Spinal cord (tissue), 10 donors: ENCODE measurements at places on chromosomes 6 and 20. TPM values are rescaled to one million over a fixed set of nuclear protein-coding genes. Genes with fewer than 3 reads are reported as not detected.

DDO gene
- 0.79 TPM for total RNA-seq

- no peaks in the 10 kb centered on the region for H3K4me1 ChIP-seq
- H3K4me3 ChIP-seq: no peak overlapping the region
- peaks cover 80% of the 10 kb centered on the region for H3K36me3 ChIP-seq
Measured at GRCh38 chr20:35716330-35716729, 17.1 kb downstream of the ROMO1 start.

DNA sequence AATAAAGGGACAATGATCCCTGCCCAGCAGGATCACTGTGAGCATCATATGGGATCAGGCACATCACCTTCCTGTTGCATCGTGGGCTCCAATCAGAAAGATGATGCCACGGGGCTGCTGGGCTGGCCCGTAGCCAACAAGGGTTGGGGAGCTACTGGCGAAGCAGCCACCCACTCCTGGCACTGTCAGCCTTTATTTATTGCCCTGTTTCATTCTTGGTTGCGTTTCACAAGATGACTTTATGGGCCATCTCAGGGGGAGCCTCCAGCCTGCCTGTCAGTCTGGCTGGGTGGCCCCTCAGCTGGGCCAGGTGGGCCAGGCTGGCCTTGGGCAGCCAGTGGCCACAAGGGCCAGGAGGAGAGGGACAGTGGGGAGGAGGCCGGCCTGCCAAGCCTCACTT lies 17.3 kb downstream of the VSTM2L start:
- H3K27me3 ChIP-seq: peaks cover 2% of the 10 kb centered on the region
- H3K27ac ChIP-seq: no peak overlapping the region
- no peak for DNase-seq
- peaks cover 5% of the 10 kb centered on the region for H3K36me3 ChIP-seq
- no peak overlapping the region for H3K4me3 ChIP-seq

- H3K27me3 ChIP-seq: no peaks in the 10 kb centered on the region
- no peaks in the 10 kb centered on the region for H3K36me3 ChIP-seq
- H3K4me3 ChIP-seq: no peak overlapping the region
- DNase-seq: no peak
Measured at GRCh38 chr6:108622641-108623298, 62.1 kb downstream of the FOXO3 start.

- no peaks in the 10 kb centered on the region for H3K27me3 ChIP-seq
- no peak overlapping the region for H3K27ac ChIP-seq
- H3K4me3 ChIP-seq: no peak overlapping the region
- no peaks in the 10 kb centered on the region for H3K4me1 ChIP-seq
- no peaks in the 10 kb centered on the region for H3K36me3 ChIP-seq
Measured at GRCh38 chr6:142011156-142011555, 121.6 kb upstream of the GJE1 start.

DNA sequence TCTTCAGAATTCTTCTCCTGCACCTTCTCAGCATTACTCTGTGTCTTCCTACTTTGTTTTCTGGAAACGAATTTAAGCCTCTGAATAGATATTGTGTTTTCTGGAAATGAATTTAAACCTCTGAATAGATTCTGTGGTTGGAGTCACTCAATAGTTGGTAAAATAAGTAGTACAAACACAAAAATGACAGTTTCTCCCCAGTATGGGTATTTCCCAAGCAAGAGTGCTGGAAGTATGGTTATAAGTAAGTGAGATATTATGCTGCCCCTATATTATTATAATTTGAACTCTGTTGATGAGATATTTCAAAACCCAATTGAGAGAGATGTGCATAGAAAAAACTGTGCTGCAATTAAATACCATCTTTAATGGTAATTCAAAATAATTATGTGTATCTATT lies 94.9 kb downstream of the TINAG start:
- H3K4me3 ChIP-seq: no peak overlapping the region
- H3K4me1 ChIP-seq: no peaks in the 10 kb centered on the region
- no peaks in the 10 kb centered on the region for H3K36me3 ChIP-seq
- no peak overlapping the region for H3K27ac ChIP-seq
- no peak for DNase-seq

GRCh38 chr20:62050166-62051120 lies 15.2 kb downstream of the TAF4 start:
- H3K27ac ChIP-seq: no peak overlapping the region
- no peaks in the 10 kb centered on the region for H3K27me3 ChIP-seq
- no peak overlapping the region for H3K4me3 ChIP-seq
- DNase-seq: no peak

DNA sequence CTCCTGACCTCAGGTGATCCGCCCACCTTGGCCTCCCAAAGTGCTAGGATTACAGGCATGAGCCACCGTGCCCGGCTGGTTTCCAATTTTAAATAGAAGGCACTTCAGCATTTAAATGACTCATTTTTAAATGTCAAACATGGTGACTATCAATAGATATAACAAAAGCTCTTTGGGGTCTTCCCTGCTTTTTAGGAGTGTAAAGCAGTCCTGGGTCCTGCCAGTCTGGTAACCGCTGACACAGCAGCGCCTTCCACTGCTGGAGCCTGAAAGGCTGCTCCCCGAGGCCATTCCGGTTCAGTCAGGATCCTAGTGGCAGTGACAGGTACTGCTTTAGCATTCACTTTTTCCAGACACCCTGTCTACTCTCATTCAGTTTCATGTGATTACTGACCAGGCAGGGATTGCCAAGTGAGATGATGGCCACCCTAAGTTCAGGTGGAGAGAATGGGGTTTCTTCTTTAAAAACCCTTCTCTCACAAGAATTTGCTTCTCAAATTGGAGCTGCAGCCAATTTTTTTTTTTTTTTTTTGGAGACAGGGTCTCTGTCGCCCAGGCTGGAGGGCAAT lies 5.1 kb downstream of the DIDO1 start:
- no peak overlapping the region for H3K27ac ChIP-seq
- H3K4me3 ChIP-seq: no peak overlapping the region
- H3K36me3 ChIP-seq: peaks cover 4% of the 10 kb centered on the region

- H3K36me3 ChIP-seq: no peaks in the 10 kb centered on the region
- H3K27me3 ChIP-seq: no peaks in the 10 kb centered on the region
- H3K27ac ChIP-seq: no peak overlapping the region
- no peak overlapping the region for H3K4me3 ChIP-seq
Measured at GRCh38 chr20:12241065-12241464, 323.4 kb downstream of the BTBD3 start.

- no peaks in the 10 kb centered on the region for H3K36me3 ChIP-seq
- no peaks in the 10 kb centered on the region for H3K4me1 ChIP-seq
- H3K4me3 ChIP-seq: no peak overlapping the region
Measured at GRCh38 chr20:15005300-15005986, 668.0 kb upstream of the FLRT3 start.

GRCh38 chr6:162899148-162899547 lies 171.4 kb downstream of the PACRG start:
- no peaks in the 10 kb centered on the region for H3K36me3 ChIP-seq
- H3K4me1 ChIP-seq: no peaks in the 10 kb centered on the region
- no peaks in the 10 kb centered on the region for H3K27me3 ChIP-seq
- DNase-seq: no peak
- H3K4me3 ChIP-seq: no peak overlapping the region

DNA sequence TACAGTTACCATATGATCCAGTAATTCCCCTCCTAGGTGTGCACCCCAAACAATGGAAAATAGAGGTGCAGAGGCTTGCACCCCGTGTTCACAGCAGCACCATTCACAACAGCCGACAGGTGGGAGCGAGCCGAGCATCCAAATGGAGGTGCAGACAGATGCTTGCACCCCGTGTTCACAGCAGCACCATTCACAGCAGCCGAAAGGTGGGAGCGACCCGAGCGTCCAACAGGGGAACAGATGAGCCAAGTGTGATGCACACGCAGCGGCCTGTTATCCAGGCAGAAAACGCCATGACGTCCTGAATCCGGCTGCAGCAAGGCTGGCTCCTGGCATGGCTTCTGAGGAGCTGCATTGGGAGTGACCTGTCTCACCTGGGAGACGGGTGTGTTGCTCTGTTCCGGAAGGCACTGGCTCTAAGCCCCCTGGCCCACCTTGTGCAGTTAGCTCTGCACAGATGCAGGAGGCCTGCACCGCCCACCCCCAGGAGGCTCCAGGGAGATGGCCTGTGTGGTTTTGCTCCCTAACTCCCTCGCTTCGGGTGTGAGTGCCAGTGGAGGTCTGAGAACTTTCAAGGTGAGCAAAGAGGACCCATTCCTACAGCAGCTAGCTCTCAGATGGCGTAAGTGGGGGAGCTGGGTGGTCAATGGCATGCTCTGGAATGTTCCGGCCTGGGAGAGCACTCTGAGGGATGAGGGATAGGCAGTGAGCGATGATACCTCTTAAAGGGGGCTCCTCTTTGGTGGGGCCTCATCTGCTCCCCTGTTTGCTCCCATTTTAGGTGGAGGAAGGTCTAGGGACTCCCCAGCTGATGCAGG lies 47.8 kb upstream of the FRMD1 start:
- H3K4me1 ChIP-seq: peaks cover 9% of the 10 kb centered on the region
- H3K4me3 ChIP-seq: no peak overlapping the region
- H3K36me3 ChIP-seq: peaks cover 4% of the 10 kb centered on the region
- no peak for DNase-seq

SLC17A1 gene
- total RNA-seq: not detected

DNA sequence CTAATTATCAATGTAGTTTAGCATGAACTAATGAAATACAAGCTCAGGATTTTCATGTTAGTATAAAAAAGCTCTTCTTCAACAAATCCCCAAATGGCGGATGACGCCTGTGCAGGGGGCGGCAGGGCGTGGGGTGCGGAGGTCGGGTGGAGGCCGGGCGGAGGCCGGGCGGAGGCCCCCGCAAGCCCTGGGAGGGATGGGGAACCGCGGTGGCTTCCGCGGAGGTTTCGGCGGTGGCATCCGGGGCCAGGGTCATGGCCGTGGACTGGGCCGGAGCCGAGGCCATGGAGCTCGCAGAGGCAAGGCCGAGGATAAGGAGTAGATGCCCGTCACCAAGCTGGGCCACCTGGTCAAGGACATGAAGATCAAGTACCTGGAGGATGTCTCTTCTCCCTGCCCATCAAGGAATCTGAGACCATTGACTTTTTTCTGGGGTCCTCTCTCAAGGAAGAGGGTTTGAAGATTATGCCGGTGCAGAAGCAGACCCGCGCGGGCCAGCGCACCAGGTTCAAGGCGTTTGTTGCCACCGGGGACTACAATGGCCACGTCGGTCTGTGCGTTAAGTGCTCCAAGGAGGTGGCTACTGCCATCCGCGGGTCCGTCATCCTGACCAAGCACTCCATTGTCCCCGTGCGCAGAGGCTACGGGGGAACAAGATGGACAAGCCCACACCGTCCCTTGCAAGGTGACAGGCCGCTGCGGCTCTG lies 10.4 kb upstream of the EIF2S2 start:
- no peaks in the 10 kb centered on the region for H3K27me3 ChIP-seq
- H3K27ac ChIP-seq: no peak overlapping the region
- H3K4me1 ChIP-seq: no peaks in the 10 kb centered on the region
- H3K4me3 ChIP-seq: no peak overlapping the region
- H3K36me3 ChIP-seq: no peaks in the 10 kb centered on the region

CST2 gene
- not detected for total RNA-seq

FGD2 gene
- total RNA-seq: 6.7 TPM

GPSM3 gene
- total RNA-seq: 4.6 TPM

DNA sequence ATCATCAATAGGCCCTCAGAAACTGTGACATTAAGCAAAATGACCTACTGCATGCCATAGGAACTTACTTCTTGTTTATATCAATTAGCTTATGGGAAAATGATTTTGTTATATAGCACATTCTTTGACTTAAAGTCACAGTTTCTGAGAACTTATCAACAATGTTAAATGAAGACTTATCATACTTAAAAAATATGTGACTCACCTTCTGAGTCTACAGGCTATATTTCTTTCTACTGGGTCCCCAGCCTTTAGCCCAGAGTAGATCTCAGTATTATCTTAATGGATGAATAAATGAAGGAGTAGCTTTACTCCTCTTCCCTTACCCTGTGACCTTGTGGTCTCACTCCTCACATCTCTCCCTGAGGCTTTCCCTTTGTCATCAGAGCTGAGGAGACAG lies 180.2 kb downstream of the MAFB start:
- H3K4me3 ChIP-seq: no peak overlapping the region
- H3K27ac ChIP-seq: no peak overlapping the region

HSD17B8 gene
- 7.8 TPM for total RNA-seq

MEI4 gene
- 1.6 TPM for total RNA-seq

GRCh38 chr6:138063726-138064125 lies 43.5 kb downstream of the PERP start:
- H3K36me3 ChIP-seq: no peaks in the 10 kb centered on the region
- H3K4me1 ChIP-seq: no peaks in the 10 kb centered on the region
- H3K27ac ChIP-seq: no peak overlapping the region
- DNase-seq: no peak
- H3K4me3 ChIP-seq: no peak overlapping the region
- no peaks in the 10 kb centered on the region for H3K27me3 ChIP-seq

- no peak overlapping the region for H3K27ac ChIP-seq
- H3K36me3 ChIP-seq: no peaks in the 10 kb centered on the region
- H3K4me3 ChIP-seq: no peak overlapping the region
- DNase-seq: no peak
- no peaks in the 10 kb centered on the region for H3K4me1 ChIP-seq
Measured at GRCh38 chr6:45822246-45822812, 193.3 kb downstream of the CLIC5 start.

MBOAT1 gene
- total RNA-seq: 18.5 TPM

GRCh38 chr6:2244261-2245102 lies 923 bp downstream of the GMDS start:
- H3K36me3 ChIP-seq: no peaks in the 10 kb centered on the region
- H3K4me1 ChIP-seq: peaks cover 16% of the 10 kb centered on the region
- no peaks in the 10 kb centered on the region for H3K27me3 ChIP-seq

GRCh38 chr6:498795-499231 lies 107.3 kb downstream of the IRF4 start:
- H3K4me3 ChIP-seq: no peak overlapping the region
- no peak for DNase-seq
- H3K4me1 ChIP-seq: no peaks in the 10 kb centered on the region
- H3K36me3 ChIP-seq: peaks cover 11% of the 10 kb centered on the region
- H3K27me3 ChIP-seq: no peaks in the 10 kb centered on the region
- no peak overlapping the region for H3K27ac ChIP-seq

DNA sequence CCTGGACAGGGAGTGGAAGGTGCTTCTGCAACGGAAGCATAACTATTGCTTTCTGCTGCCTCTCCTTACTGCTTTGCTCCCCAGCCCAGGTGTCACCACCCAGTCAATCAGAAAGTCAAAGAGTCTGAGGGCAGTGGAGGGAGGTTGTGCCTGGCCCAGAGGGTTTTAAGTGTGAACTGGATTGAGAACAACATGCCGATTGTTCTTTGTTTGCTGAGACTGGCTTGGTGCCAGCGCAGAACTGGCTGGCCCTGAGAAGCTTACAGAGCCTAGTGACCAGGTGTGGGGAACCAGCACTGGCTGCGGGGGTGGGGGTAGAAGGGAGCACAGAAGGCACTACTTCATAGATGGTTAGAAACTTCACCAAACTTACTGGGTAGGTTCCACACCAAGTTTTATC lies 31.1 kb upstream of the ENPP4 start:
- no peaks in the 10 kb centered on the region for H3K27me3 ChIP-seq
- no peaks in the 10 kb centered on the region for H3K36me3 ChIP-seq
- DNase-seq: no peak
- H3K4me1 ChIP-seq: peaks cover 4% of the 10 kb centered on the region
- no peak overlapping the region for H3K27ac ChIP-seq
- H3K4me3 ChIP-seq: no peak overlapping the region
